ENCODE measurements at places on chromosomes 3 and 15.

DNA sequence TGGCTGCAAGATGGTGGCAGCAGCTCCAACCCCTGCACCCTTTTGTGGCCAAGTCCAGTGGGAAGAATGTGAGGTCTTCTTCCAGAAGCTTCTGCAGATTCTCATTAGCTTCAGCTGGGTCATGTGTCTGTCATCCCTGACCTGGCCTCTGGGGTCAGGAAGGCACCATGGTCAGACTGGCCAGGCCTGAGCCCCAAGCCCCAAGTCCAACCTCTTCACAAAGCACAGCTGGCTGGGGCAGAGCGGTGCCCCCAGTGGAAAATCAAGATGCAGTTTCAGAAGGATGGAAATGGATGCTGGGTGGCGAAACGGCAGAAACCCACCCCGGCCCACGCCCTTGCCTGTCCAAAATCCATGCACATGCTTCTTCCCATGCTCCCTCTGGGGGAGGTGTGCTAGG lies 15.9 kb upstream of the GATA2 start:
- no peak for DNase-seq

- no peak for DNase-seq
These were observed 133.7 kb upstream of the MB21D2 start for GRCh38 chr3:193051314-193051713.

DNA sequence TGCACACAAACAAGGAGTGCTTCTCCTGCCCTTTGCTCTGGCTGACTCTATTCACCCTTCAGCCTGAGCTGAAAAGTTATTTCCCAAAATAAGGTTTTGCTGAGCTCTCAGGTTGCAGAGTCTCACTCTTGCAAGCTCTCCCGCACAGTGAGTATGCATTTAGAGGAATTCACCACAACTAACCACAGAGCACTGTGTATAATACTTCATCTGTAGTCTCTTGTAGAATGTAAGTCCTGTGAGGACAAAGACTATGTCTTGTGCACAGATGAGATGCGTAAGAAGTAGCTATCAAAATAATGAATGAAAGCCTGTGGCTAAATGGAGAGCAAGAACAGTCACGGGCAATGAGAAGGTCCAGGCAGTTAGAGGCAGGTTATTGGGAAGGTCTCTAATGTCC lies 156.5 kb upstream of the SLCO3A1 start:
- DNase-seq = no peak

DNA sequence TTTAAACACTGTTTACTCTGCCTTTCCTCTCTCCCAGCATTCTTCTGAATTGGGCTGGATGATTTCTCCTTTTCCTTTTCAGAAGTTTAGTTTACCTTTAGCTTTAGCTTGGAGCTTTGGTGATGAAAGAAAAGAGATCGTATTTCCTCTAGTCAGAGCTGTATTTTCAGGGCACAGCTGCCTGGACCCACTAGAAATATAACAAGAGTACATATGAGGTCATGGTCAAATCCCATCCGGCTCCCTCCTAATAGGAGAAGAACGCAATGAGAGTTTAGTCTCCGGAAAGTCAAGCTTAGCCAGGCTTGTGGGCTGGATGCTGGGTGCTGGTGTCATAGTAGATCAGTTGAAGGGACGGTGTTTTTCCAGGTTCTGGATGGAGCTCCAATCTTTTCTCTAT lies 177.1 kb upstream of the PFN2 start:
- DNase-seq = no peak

- DNase-seq = no peak
These were observed 332.7 kb upstream of the ADAMTS9 start for GRCh38 chr3:65020281-65021160.

- no peak for DNase-seq
These were observed 161.3 kb downstream of the FBLN2 start for GRCh38 chr3:13710251-13710650.

DNA sequence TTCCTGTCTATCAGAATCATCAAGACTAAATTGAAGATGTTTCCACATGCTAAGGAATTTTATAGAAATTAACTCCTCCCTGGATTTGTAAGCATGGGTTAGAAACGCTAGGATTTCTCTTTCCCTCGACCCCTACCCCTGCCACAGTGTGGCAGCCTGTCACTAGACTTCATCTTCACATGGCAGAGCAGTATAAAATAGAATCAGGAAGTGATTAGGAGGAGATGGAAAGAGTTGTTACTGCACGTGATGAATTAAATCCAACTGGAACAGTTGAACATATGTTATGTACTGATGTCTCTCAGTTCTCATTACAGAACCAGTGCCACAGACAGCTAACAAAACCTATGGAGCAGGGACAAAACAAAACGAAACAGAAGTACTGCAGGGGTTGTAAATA lies 130.0 kb upstream of the BNIP2 start:
- DNase-seq = no peak

Measured in iPS DF 6.9 (cell line).